ENCODE measurements at places on chromosomes 13 and 19. TPM values are rescaled to one million over a fixed set of nuclear protein-coding genes. Genes with fewer than 3 reads are reported as not detected.

DNA sequence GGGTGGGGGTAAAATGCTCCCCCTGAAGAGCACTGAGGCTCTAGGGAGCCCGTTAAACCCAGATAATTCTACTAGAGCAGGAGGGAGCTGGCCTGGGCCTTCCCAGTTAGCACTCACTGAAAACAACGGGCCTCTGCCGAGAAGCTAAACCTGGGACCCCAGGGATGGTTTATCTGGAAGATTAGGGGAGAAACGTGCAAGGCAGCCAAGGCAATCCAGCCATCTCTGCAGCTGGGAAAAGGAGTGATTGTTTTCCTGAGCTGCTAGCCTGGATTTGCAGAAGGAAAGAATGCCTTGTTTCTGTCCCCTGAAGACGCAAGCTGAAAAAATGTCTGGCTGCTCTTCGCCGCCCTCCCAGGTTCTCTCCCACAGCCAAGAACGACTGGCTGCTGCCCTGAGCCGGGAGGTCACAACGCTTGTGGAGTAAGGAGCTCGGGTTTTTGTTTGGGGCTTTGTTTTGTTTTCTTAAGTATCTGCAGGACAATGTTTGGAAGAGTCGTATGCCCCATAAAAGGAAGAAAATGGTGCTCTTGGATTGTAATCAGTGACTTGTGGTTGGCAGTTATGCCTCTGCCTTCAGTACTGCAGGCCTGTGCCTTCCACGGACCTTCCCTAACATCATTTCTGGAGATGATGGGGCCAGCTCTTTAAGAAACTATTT is 31.5 kb downstream of the COL4A2 start:
- peak overlapping the region; percentile 18 for H3K4me3 ChIP-seq
- H3K27ac ChIP-seq, result peak overlapping the region; percentile 89
- H3K36me3 ChIP-seq, result peaks cover 13% of the 10 kb centered on the region
- no peak for DNase-seq

- H3K4me1 ChIP-seq, result peaks cover 25% of the 10 kb centered on the region
- H3K36me3 ChIP-seq, result no peaks in the 10 kb centered on the region
- peaks cover 7% of the 10 kb centered on the region for H3K27me3 ChIP-seq
- no peak for DNase-seq
These were observed 405 bp downstream of the ZNF446 start for GRCh38 chr19:58476498-58477015.

DNA sequence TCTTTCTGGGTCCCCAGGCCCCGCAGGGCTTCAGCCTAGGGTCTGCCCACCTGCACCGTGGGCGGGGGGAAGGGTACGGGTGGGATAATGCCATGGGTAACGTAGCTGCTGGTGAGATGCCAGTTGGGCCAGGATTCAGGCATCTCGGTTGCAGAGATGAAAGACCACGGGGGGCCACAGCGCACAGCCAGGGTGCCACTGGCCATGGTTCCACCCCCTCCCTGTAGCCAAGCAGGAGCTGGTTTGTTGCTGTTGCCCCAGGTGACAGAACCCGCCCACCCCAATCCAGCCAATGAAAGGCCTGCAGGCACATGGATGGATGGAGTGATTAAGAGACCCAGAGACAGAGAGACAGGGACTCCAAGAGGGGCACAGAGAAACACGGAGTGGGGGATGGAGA is 1.0 kb upstream of the CGB7 start:
- H3K4me3 ChIP-seq, result no peak overlapping the region
- H3K4me1 ChIP-seq, result peaks cover 10% of the 10 kb centered on the region
- no peak for DNase-seq
- peaks cover 71% of the 10 kb centered on the region for H3K27me3 ChIP-seq
- no peaks in the 10 kb centered on the region for H3K36me3 ChIP-seq

- H3K4me1 ChIP-seq, result no peaks in the 10 kb centered on the region
- no peaks in the 10 kb centered on the region for H3K27me3 ChIP-seq
- no peak overlapping the region for H3K27ac ChIP-seq
- no peak overlapping the region for H3K4me3 ChIP-seq
These were observed 3.5 kb downstream of the SLC7A9 start for GRCh38 chr19:32866061-32866460.

Gene FUT6
- total RNA-seq, result not detected
